Stimulated activated CD4-positive, alpha-beta T cell treated with anti-CD3 and anti-CD28 coated beads, TNF-alpha, amount 100 ng/mL, for 4 hours (primary cell): ENCODE measurements at places on chromosomes 6 and 20.

- DNase-seq = peak; percentile 78
These were observed at the start of gene TTK for GRCh38 chr6:80004173-80005072. Gene TTK (plus strand): TSS chr6:80004649. CDS start chr6:80005844, 1,195 bp downstream.

- no peak for DNase-seq
These were observed 337.8 kb downstream of the BTBD3 start for GRCh38 chr20:12255461-12255970.

- DNase-seq = no peak
These were observed 15.6 kb upstream of the SYNDIG1 start for GRCh38 chr20:24453869-24454268.

GRCh38 chr20:19889011-19889953 is 127.9 kb upstream of the NAA20 start:
- DNase-seq = no peak

- DNase-seq = no peak
These were observed 98.5 kb downstream of the CARMIL1 start for GRCh38 chr6:25377664-25378063.

GRCh38 chr20:17155401-17155800 is 71.4 kb upstream of the PCSK2 start:
- DNase-seq = no peak

DNA sequence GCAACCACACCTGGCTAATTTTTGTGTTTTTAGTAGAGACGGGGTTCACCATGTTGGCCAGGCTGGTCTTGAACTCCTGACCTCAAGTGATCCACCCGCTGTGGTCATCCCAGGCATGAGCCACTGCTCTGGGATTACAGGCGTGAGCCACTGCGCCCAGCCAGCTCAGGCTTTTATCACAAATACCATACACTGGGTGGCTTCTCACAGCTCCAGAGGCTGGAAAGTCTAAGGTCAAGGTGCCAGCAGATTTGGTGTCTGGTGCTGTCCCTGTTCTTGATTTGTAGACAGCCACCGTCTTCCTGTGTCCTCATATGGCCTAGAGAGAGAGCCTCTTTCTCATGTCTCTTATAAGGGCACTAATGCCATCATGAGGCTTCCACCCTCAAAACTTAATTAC is 25.9 kb downstream of the SHLD1 start:
- DNase-seq = no peak

DNA sequence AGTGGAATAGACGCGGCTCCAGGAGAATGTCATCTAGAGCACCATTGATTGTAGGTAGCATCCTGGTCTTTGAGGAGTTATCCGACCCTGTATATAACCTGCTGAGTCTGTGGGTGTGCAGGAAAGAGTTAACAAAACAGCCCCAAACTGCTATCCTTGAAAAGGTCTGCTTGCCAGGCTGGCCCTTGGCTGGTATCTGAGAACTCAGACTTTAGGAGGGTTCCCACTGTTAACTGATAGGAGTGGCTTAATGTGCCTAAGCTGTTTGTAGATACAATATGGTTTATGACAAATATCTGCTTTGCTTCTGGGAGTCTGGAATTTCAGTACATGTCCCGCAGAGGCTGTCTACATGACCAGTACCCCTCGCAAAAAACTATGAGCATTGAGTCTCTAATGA is 27.6 kb upstream of the MCUR1 start:
- no peak for DNase-seq

- no peak for DNase-seq
These were observed 326.3 kb downstream of the UBE3D start for GRCh38 chr6:82739303-82739702.

GRCh38 chr20:38559764-38560163 is 21.2 kb upstream of the ADIG start:
- DNase-seq = no peak

- DNase-seq = no peak
These were observed 48.1 kb downstream of the SLC24A3 start for GRCh38 chr20:19260412-19261090.

GRCh38 chr6:35197196-35197595 is 16.6 kb upstream of the SCUBE3 start:
- no peak for DNase-seq

- DNase-seq = no peak
These were observed 41.1 kb downstream of the TFAP2A start for GRCh38 chr6:10373642-10374359.

- DNase-seq = no peak
These were observed 1029.1 kb upstream of the MANEA start for GRCh38 chr6:94548201-94548600.

GRCh38 chr20:37416100-37416847 is 70.3 kb downstream of the SRC start:
- DNase-seq = no peak

DNA sequence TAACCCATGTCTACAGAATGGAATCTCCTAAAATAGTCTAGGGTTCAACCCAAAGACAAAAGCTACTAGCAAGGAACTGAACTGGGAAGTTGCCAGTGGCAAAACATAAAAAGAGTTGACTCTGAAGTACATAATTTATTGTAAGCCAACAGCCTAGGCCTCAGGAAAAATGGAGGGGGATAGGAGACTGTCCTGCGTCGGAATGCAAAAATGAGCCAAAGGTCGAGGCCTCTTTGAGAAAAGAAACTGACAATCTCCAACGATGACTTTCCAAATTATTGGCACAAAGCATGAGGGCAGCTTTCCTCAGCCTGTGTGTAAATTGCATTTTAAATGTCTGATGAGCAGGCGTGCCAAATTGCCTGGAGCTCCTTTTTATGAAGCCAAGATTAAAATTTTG is 2.1 kb downstream of the COL12A1 start:
- DNase-seq = no peak
